ENCODE measurements at places on chromosomes 13 and 19.

DNA sequence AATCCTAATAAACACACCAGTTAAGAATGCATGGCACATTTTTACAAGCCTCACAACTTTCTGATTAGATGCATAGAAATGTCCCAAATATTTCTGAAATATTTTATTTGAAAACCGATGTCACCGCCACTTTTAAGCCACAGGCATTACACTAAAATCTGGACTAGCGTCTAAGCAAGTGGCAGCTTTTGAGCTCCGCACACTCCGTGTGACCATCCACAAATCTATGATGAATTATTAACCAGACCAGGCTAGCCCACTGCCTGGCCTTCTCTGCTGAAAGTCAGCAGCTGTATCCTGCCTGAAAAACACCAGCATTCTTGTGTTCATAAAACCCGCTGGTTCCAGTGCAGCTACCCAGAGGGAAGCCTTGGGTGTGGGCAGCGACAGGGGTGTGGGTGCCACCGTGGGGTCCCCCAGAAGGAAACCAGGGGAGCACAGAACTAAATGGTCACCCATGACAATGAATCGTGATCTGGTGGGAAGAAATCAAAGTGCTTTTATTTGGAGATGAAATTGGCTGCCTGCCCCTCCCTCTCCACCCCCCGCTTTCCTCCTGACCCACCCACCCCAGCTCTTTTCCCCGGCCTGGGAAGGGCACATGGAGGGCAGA lies 13.8 kb downstream of the RASA3 start:
- no peak for DNase-seq

- no peak for DNase-seq
These were observed 166.4 kb upstream of the SOX1 start for GRCh38 chr13:111900390-111901131.

DNA sequence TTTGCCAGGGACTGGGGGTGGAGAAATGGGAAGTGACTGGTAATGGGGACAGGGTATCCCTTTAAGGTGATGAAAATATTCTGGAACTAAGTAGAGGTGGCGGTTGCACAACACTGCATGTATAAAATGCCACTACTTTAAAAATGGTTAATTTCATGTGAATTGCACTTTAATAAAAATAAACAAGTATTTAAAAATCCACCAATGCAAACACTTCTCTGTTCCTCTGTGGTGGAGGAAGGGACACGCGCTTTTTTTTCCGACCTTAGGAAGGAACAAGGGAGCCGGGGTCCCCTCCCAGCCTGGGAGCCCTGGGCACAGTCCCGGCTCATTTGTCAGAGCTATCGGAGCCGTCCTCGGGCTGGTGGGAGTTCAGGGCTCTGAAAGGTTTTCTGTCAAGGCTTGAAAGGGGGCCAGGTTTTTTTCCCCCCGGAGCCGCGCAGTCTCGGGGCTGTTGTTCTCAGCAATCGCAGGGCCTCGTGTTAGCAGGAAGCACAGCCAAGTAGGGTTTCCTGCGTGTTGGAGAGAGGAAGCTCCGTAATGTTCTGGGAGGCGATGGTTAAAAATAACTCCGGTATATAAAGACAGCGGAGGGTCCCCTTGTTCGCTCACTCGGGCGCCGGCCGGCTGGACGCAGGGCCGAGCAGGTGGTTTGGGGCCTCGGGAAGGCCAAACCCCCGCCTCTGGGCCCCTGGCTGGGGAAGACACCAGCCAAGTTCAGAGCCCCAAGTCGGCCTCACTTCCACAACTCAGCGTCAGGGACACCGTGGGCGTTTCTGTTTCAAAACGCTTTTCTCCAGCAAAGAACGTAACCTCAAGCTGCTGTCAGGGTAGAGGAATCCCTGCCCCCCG lies 41.2 kb upstream of the KLF2 start:
- no peak for DNase-seq

GRCh38 chr19:2291185-2291751 lies 9.3 kb upstream of the PEAK3 start:
- DNase-seq = peak; percentile 94

GRCh38 chr19:54207983-54208783 lies 7.5 kb downstream of the RPS9 start:
- DNase-seq = no peak

DNA sequence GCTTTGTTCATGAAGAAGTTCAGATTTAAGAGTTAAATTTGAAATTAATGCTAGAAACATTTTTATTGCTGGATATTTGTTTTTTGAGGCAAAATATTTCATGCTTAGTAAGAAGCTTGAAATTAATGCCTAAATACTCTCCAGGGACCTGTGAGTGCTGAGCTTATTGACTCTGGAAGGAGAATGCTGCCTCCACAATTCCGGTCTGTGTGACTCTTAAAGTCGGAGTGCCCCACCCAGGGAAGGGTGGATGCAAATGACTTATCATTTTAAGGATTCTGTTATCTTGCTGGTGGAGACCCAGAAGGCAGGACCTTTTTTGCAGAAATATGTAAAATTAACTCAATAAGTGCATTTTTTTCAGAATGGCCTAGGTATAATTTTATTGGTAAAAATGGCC lies 143.8 kb upstream of the RXFP2 start:
- no peak for DNase-seq

- no peak for DNase-seq
These were observed 594.6 kb downstream of the EFNB2 start for GRCh38 chr13:105940882-105941281.

DNA sequence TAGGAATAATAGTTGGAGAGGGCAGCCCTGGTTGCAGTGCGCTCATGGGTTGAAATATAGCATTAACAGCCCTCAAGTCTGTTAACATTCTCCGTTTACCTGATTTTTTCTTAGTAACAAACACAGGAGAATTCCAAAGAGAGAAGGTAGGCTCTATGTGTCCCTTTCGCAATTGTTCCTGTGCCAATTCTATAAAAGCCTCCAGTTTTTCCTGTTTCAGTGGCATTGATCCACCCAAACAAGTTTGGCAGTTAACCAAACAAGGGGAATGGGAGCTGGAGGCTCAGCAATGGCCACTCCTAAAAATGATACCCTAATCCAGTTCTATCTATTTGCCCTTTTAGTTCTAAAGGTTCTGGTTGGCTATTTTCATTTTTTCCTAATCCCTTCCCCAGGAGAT lies 151.6 kb downstream of the ZNF486 start:
- no peak for DNase-seq

DNA sequence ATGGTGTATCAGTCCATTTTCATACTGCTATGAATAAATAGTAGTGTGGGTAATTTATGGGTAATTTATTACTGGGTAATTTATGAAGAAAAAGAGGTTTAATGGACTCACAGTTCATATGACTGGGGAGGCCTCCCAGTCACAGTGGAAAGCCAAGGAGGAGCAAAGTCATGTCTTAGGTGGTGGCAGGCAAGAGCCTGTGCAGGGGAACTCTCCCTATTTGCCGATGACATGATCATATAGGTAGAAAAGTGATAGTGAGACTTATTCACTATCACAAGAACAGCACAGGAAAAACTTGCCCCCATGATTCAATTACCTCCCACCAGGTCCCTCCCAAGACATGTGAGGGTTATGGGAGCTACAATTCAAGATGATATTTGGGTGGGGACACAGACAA lies 1137.7 kb downstream of the UQCRFS1 start:
- DNase-seq = no peak

DNA sequence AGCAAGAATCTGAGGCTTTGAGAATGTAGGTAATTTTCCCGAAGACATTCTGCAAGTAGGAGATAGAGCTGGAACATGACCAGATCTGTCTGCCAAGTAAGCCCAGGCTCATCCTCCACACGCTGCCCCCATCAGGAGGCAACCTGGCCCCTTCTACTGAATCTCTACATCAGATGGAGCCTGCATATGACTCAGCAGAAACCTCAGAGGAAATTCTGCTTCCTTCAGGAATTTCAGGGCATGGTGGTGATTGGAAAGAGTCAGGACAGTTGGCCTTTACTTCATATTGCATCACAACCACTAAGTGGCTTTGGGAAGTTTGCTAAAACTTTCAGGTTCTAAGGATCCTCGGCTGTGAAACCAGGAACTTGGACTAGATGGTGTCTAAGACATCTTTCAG lies 85.2 kb downstream of the LRRC63 start:
- no peak for DNase-seq

DNA sequence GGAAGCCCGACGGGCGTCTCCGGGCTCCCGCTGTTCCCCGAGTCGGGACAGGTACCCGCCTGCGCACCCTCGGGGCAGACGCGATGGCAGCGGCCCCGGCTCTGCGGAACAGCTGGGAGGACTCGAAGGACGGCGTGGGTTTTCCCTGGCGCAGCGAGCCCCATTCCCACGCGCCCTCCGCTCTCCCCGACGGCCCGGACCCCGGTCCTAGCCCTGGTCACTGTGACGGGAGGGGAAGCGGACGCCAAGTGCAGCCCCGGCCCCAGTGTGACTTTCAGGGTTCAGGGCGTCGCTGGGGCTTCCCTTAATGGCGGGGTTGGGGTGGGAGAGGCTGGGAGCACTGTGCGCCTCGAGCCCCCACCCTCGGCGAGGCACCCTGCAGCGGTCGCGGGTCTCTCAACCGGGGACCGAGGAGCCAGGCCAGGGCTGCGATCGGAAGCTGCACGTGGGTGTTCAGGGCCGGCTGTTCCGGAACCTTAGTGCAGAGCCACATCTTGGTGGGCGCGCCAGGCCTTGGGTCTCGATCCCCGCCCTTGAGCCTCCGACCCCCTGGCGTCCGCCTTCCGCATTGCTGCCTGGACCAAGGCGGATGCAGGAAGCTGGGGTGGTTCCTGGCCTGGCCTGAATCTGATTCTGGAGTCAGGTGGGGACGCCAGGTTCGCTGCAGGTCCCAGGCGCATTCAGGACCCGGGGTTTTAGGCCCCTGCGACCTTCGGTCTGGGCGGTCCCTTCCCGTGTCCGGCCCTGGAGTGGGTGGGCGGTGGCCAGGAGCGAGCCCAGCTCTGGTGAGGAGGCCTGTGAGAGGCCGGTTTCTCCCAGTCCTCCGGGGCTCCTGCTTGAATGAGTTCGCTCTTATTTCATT lies 3.5 kb downstream of the LGALS7B start:
- no peak for DNase-seq

- DNase-seq = no peak
These were observed 7.9 kb upstream of the PVR start for GRCh38 chr19:44635581-44636438.

GRCh38 chr19:6540918-6541689 lies 10.3 kb downstream of the TNFSF9 start:
- DNase-seq = no peak

DNA sequence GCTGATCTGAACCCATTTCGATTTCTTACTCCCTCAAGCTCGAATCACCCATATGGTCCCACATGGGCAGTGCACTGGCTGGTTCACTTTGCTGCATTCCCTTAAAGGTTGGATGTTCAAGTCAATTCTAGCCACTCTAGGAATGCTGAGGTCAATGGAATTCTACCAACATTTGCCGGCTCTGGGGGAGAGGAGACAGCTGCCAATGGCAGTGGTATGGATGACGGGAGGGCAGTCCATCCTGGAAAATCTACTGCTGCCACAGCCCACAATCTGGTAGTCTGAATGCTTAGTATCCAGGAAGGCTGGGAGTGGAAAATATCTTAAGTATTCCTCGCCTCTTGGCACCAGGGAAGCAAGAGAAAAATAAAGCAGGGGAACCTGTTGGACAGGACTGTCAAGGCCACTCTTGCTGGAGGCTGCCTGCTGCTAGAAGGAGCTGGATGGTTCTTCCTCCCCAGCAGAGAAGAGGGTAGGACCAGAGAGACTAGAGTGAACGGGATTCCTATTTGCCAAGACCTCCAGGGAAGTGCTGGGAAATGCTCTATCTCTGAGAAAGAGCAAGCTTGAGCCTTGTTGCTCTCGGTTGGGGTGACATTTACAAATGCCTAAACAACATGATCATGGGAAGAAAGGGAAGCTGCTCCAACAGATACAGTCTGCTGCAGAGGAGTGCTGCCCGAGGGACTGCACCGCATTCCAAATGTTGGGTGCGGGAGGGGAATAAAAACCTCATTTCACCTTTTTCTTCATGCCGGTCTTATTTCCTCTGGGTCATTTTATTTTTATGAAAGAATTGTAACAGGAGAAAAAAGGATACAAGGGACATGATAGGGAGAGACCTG lies 20.7 kb upstream of the HMGB1 start:
- no peak for DNase-seq

DNA sequence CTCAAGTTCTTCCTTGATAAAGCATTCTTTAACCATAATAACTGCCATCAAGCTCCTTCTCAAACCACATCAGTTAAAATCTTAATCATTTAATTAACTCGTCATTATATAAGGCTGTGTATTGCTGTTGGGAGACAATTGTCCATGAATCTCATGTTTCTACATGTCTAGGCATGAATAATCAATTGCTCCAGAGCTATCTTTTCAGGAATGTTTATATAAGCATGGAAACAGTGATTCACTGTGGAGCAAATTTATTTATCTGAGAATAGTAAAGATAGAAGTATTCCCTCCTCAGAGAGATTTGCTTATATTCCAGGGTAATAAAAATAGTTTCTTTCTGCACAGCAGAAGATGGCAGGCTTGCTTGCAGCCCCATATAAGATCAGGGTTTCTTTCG lies 71.1 kb downstream of the CBY2 start:
- DNase-seq = no peak

- DNase-seq = no peak
These were observed 7.0 kb upstream of the ZC3H4 start for GRCh38 chr19:47120470-47121067.

GRCh38 chr19:41384351-41384750 lies 8.0 kb downstream of the TMEM91 start:
- DNase-seq = no peak

DNA sequence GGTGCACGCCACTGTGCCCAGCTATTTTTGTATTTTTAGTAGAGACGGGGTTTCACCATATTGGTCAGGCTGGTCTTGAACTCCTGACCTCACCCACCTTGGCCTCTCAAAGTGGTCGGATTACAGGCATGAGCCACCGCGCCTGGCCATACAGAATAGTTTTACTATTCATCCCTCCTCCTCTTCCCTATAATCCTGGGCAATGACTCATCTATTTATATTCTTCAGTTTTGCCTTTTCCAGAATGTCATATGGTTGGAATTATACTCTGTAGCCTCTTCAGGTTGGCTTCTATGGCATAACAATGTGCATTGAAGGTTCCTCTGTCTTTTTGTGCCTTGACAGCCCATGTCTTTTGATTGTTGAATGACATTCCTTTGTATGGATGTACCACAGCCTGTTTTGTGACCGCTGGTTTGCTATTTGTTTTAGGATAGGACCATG lies 22.2 kb upstream of the LRP3 start:
- no peak for DNase-seq

GRCh38 chr19:33559996-33560395 lies 38.4 kb upstream of the PEPD start:
- no peak for DNase-seq

All from NCI-H1417 (cell line).